ENCODE measurements at places on chromosomes 3 and 15. TPM values are rescaled to one million over a fixed set of nuclear protein-coding genes. Genes with fewer than 3 reads are reported as not detected.

DNA sequence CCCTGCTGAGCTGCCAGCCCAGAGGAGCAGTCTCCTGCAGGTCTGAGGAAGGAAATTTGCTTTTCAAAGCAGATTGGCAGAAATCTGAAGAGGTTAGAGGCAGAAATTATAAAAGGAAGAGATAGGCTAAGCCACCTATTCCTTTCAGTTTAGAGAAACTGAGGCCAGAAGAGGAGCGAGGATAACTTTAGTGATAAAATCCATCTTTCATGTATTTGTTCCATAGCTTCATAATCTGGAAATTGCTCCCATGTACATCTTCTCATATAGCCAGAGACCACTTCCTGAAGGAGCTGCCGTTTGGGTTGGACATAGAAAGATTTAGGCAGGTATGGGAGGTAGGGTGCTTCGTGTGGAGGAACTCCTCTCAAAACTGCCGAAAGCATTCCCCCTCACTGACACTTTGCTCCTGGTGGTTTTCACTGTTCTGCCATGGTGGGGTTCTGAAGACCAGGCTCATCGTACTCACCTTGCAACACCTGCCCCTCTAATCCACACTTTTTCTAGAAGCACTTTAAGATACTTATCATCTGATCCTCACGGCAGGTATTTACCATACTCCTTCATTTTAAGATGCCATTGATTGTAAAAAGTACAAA, 670 bp upstream of the ACAP2 start:
- DNase-seq: no peak

GRCh38 chr15:75836959-75837334, 6.3 kb upstream of the UBE2Q2 start:
- DNase-seq: no peak

DNA sequence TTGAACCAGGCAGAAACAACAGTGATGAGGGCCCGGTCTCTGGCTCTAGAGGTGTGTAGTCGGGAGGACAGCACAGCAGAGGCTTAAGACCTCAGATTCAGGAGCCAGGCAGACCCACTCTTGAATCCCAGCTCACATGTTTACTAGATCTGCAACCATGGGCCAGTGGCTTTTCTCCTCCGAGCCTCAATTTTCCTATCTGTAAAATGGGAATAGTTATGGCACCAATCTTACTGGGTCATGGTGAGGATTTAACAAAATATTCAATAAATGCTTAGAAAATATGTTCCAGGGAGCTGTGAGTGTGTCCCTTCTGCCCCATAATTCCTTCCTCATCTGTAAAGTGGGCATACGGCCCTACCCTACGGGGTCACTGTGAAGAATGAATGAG, 506.9 kb downstream of the SHQ1 start:
- DNase-seq: no peak

The UPK1B gene
- 0.98 TPM for total RNA-seq

The NGLY1 gene
- total RNA-seq: 32.8 TPM

The SPINK8 gene
- not detected for total RNA-seq
